ENCODE measurements at places on chromosomes 1 and 21. TPM values are rescaled to one million over a fixed set of nuclear protein-coding genes. Genes with fewer than 3 reads are reported as not detected.

Gene VHLL
- total RNA-seq: 0.49 TPM

Gene LCE1E
- not detected for total RNA-seq

Gene KDF1
- total RNA-seq: 1.4 TPM

Gene ZNF697
- not detected for total RNA-seq

Gene TMEM269
- 0.47 TPM for total RNA-seq

Gene HSD3B1
- total RNA-seq: not detected

Gene HSD11B1
- total RNA-seq: not detected

Gene UTS2
- 5.5 TPM for total RNA-seq

Gene CEPT1
- 86.5 TPM for total RNA-seq

Gene CFHR3
- total RNA-seq: not detected

Gene DNASE2B
- not detected for total RNA-seq

DNA sequence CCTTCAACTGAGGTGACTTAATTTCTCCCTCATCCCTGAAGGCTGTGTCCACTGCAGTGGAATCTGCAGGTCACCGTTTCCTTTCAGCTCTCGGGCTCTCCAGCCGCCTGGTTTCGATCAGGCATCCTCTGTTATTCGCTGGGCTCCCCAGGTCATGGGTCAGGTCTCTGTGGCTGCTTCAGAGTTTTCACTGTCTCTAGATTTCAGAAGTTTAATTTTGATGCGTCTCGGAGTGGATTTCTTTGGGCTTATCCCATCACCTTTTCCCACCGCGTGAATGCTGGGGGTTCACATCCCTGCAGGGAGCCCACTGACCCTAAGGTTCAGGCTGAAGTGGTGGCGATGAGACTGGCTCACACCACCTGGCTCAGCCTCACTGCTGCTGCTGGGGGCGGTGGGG lies 3.3 kb downstream of the ACTRT2 start:
- DNase-seq: no peak

DNA sequence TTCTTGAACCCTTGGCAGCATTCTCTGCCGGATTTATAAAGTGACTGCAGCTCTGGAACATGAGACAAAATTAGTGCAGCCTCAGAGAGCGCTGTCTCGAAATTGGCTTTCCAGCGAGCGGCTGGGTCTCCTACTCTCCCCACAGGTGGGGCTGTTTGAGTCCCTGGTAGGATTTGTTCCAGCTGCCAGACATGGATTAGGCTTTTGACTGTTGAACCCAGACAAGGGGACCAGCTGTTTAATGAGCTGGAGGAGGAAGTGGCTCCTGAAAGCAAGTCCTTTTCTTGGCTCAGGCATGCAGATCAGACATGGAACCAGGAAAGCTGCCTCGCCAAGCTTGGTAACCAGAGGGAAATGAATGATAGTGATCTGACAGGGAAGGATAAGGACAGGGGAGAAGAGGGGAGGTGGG lies 69.6 kb downstream of the UBIAD1 start:
- DNase-seq: no peak

DNA sequence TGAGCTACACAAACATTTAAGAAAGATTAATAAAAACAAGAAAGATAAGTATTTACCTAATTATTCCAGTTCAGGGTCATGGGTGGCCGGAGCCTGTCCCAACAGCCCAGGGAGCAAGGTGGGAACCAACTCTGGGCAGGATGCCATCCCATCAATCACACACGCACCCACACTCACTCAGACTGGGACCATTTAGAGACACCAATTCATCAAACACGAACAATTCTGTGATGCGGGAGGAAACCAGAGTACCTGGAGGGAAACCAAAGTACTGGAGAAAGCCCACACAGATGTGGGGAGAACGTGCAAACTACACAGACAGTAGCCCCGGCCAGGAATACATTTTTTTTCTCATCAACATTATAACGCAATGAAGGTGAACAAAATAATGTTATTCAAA lies 16.2 kb downstream of the WASF2 start:
- no peak for DNase-seq

DNA sequence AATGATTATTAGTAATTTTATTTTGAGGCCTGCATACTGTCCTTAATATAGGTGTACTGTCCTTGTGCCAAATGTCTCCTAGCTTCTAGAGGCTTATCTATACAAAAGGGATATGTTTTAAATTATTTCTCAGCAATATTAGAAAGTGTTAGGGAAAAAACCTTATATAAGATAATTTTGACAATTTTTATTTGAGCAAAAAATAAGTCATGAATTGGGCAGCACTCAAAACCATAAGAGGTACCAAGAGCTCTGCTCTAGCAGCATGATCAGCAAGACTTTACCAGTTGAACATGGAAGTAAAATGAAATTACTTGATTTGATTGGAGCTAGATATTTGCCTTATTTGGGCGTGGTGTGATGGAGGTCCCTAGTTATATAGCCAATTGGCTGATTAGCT lies 157.1 kb downstream of the PTBP2 start:
- DNase-seq: no peak

DNA sequence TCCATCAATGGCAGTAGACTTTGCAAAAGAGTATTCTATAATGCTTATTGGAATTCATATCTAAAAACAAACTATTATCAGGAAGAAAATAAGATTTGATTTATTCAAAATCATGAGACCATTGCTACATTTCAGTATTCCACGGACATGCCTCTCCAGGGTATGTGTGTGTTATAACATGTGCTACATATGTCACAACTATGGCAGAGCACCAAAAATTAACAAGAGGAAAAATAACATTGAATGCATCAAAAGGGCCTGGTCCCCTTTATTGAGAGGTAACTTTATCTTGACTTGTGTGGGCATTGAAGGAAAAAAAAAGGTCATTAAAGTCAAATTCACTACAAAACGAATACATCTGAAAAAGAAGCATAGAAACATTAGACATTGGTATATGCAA lies 22.6 kb upstream of the LRRC8B start:
- DNase-seq: no peak

- DNase-seq: no peak
These were observed 124.9 kb downstream of the ITSN1 start for GRCh38 chr21:33767236-33767635.

GRCh38 chr1:152699746-152700145 lies 1.6 kb downstream of the LCE2A start:
- DNase-seq: no peak

DNA sequence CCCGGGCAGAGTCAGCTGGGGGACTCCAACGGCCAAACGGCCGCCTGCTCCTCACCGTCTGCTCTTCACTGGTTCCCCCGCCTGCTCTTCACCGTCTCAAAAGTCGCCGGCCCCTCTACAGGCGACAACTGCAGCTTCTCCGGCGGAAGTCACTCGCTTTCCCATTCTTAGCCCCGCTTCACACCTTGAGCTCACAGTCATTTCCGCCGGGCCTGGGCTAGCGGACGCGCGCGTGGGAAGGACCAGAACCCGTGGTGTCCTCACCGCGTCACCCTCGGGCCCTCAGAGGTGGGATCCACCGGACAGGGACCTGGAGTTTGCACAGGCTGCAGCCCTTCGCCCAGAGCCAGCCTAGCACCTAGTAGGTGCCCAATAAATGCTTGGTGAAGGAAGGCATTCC lies 27.9 kb upstream of the HJV start:
- no peak for DNase-seq

DNA sequence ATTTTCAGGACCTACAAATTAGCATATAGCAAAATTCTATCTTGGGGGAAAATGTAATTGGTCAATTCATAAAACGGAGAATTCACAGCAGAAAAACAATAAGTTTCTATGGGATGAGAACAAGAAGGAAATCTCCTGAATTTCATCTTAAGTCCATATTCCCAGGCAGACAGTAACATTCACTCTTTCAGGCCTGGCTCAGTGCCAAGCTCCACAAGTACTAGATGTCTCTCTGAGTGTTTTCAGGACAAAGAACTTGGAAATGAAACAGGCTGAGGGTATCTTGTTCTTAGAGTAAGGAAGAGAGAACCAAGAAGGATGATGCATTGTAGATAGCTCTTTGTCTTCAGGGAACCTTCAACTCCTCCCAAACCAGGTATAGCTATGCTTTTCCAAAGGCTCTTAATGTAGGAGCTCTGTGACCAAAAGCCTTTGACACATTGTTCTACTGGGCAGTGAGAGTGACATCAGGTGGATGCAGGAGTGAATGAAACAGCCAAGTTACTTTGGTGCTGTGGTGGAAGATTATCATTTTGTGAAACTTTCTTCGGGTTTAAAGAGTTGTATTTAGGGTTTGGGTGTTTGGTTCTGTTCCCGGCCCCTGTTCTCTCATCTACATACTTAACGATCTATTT lies 298.3 kb downstream of the GPATCH2 start:
- DNase-seq: no peak

DNA sequence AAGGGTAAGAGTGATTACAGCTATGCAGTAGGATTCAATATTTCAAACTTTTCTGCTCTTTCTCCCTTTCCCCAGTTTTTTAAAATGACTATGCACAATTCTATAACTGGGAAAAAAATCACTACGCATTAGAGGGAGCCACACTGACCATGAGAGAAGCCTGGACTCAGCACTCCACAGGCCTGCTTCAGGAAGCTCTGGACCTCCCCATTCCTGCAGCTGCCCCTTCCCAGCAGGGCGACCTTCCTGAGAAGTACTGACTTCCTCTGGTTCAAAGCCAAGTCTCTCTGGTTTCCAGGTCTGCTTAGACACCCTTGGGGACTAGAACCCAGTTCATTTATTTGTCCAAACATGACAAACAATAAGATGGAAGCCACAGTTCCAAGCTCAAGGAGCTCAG lies 42.0 kb upstream of the CLSTN1 start:
- no peak for DNase-seq

DNA sequence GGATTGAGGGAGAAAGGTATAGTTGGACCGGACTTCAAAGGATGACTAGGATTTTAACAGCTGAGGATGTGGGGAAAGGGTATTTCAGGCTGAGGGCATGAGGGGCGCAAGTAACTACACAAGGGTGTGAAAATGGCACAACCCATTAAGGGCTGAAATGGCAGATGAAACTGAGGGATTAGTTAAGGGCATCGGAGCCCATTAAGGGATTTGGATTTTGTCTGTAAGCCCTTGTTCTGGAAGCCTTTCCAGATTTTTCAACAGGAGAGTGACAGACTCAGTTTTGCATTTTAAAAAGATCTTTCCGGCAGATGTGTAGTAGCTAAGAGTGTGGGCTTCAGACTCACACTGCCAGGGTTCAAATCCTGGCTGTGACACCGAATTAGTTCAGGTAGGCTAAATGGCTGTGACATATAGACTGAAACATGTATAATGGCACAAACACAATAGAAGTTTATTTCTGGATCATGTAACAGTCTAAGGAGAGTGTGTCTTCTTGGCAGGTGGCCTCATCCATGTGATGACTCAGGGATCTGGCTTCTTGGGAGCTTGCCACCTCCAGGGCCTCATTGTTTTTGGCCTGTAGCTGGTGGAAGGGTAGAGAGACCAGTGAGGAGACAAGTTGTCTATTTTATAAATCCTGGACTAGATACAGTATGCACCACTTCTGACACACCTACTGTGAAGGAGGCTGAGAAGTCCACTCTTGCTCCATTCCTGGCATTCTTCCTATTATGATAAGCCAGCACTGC lies 49.6 kb downstream of the UBE2T start:
- DNase-seq: no peak

DNA sequence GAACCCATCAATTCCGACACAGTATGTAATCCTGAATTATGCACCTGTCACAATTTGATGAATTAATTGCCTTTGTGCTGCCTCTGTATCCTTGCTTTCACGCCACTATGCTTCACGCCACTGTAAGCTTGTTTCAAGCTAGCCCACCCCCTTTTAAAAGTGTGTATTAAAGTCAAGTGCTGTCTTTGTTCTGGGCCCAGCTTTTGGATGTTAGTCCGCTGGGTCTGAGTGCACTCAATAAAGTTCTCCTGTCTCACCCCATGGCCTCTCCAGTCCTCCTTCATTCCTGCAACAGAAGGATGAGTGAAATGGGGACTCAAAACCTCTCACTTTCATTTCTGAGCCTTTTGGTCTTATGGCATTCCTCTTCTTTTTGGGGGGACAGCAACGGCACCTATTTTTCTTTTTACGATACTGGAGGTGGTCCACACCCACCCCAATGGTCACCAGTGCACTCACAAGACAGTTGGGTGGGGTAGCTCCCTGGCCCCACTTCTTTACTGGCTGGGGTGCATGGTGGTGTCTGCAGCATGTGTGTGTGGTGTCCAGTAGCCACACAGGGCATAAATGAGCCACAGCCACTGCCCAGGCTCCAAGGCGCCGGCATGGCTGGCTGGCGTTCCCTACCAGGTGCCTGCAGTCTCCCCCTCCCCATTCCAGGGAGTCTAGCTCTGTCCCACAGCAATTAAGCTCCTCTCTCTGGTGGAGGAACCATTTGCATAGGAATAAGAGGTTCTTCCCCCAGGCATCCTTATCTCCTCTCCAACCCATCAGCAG lies 1.8 kb downstream of the THEM4 start:
- no peak for DNase-seq

DNA sequence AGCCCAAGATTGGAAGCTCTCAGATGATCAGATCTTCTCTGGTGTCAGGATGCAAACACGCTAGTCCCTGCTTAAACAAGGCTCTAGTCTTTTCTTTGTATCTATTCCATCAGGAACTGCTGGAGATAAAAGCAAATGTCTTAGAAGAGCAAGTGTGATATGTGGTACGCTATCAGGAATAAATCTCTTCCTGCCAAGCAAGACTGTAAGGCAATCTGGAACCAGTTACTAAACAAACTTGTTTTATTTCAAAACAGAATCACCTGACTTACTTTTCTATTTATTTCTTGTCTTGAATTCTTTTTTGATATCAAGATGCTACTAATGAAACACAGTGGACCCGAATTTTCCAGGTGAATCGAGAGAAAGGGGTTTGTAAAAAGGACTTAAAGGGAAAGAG lies 139.9 kb upstream of the ZNF644 start:
- DNase-seq: no peak

GRCh38 chr1:31869449-31869848 lies 53.6 kb upstream of the SPOCD1 start:
- no peak for DNase-seq

GRCh38 chr1:16608838-16609560 lies 4.4 kb downstream of the NBPF1 start:
- DNase-seq: no peak

GRCh38 chr1:151259351-151259750 lies 4.8 kb downstream of the PSMD4 start:
- no peak for DNase-seq

GRCh38 chr1:178275049-178275448 lies 181.1 kb downstream of the RASAL2 start:
- DNase-seq: no peak

DNA sequence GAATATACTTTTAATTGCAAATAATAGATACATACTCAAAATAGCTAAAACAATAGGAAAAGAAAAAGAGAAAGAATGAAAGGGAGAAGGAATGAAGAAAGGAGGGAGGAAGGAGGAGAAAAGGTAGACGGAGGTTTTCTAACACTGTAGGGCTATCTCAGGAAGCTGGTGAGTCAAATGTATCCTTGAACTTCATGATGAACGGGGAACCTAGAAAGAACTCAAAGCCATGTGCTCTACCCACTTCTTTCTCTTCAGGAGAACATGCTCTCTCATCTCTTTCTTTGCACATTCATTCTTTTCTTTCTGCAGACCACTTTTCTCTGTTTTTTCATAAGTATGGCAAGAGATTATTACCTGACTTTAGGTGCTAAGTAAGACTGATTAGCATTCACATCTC lies 37.3 kb upstream of the ZNF644 start:
- no peak for DNase-seq
